ENCODE measurements at places on chromosomes 5 and 9.

DNA sequence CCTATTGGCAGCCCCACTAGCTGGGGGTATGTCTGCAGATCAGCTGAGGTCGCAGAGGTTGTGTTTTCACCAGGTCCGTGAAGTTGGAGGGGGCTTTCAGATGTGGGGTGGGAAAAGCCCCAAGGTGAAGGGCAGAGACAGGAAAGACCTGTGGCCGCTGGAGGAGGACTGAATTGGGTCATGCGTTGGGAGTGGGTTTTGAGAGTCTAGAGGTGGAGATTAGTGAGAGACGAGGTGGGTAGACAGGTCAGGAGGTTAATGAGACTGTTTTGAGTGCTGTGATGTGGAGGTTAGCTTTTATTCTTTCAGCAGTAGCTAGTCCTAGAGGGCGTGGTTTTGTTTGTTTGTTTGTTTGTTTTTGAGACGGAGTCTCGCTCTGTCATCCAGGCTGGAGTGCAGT is 10.3 kb downstream of the SNX30 start:
- no peak for DNase-seq

- no peak for DNase-seq
These were observed 16.7 kb upstream of the NEURL1B start for GRCh38 chr5:172624083-172624995.

- no peak for DNase-seq
These were observed 58.6 kb downstream of the BARX1 start for GRCh38 chr9:93896496-93897033.

DNA sequence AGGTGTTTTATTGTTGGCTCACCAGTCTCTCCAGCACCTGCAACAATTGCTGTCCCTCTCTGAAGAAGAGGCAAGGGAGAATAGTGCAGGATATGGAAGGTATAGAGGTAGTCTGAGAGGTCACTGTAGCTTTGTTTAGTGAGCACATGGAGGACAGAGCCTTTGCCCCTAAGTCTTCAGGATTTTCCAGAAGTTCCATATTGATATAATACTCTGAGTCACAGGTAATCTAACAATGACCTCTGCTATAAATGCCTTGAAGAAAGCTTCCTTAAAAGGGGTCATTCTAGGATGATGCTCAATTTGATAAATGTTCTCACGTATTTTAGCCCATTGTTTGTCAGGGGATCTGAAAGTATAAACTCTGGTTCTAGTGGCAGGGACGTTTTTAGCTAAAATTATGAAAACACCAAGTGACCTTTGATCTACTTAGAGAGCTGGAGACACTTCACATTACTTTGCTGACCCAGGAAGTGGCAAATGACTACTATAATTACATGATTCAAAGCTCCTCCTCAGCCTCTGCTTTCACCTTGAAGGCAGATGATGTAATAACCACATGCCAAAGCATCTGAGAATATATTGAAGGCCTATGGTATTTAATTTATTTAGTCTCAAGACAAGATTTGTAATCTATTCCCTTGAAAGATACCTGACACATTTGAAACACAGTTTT is 366.9 kb upstream of the NUDT12 start:
- DNase-seq: no peak

DNA sequence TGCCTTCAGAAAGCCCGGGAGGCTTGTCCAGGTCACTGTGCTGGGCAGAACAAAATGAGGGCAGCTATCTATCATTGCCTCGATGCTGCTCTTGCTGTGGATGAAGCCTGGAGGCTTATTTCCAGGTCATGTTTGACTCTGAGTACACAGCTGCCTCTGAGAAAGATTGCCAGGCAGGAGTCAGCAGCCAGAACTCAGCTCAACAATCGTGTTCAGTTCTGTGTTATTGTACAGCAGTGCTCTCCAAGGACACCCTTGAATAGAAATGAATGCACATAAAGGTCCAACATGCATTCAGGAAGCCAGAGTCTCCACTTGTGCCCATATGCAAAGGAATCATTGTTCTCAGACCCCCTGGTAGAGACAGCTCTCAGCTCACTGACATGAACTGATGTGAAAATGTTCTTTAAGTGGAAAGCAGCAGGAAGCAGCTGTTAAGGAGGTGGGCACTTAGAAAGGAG is 61.7 kb upstream of the ZFR start:
- DNase-seq: no peak

- no peak for DNase-seq
These were observed 29.3 kb downstream of the CSF1R start for GRCh38 chr5:150057052-150057451.

GRCh38 chr9:127209948-127210640 is 54.5 kb upstream of the GARNL3 start:
- no peak for DNase-seq

GRCh38 chr5:92444888-92445287 is 1061.8 kb upstream of the ARRDC3 start:
- no peak for DNase-seq

- DNase-seq: no peak
These were observed 68.3 kb downstream of the KCNIP1 start for GRCh38 chr5:170571875-170572852.

- no peak for DNase-seq
These were observed 14.5 kb upstream of the LPCAT1 start for GRCh38 chr5:1538276-1538675.

- no peak for DNase-seq
These were observed 150.3 kb upstream of the PCA3 start for GRCh38 chr9:76613974-76614373.

DNA sequence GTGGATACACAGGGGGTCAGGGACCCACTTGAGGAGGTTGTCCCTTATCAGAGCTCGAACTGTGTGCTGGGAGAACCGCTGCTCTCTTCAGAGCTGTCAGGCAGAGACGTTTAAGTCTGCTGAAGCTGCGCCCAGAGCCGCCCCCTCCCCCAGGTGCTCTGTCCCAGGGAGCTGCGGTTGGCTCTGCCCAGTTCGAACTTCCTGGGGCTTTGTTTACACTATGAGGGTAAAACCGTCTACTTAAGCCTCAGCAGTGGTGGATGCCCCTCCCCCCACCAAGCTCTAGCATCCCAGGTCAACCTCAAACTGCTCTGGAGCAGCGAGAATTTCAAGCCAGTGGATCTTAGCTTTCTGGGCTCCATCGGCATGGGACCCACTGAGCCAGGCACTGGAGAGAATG is 15.9 kb downstream of the SRD5A1 start:
- no peak for DNase-seq

- no peak for DNase-seq
These were observed 40.0 kb upstream of the CDK5RAP2 start for GRCh38 chr9:120619751-120620655.

DNA sequence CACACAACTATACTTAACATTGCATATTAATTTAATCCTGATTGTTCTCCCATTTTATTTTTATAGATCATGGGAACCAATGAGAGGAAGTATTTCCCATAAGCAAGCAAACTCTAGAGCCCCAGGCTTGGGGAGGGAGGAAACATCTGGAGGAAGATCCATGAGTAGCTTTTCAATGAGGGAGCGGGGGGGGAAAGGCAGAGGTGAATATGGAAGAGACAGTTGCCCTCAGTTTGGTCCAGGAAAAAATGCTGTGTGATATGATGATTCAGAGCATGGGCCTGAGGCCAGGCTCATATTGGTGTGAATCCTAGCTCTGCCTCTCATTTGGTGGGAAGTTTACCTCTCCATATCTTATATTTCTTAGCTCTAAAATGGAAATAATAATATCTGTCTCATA is 42.2 kb upstream of the ALDOB start:
- DNase-seq: no peak

- DNase-seq: no peak
These were observed 581.8 kb upstream of the WWC1 start for GRCh38 chr5:167709625-167710024.

DNA sequence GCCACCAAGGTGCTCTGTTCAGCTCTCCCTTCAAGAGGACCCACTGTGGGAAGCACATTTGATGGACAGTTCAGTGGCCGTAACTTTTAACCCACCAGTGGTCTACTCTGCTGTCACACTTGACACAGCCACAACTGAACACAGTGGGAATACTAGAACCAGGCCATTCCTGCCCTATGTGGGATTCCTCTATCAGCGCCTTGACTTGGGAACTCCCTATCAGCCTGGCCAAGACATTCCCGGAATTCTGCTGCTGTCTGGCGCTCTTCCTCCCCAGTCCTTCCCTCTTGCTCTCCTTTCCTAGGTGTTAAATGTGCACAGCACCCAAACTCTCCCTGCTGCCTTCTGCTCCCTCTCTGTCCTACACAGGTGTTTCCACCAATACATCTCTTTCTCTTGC is 23.1 kb upstream of the SH3PXD2B start:
- no peak for DNase-seq

- DNase-seq: no peak
These were observed 20.6 kb downstream of the ZSWIM6 start for GRCh38 chr5:61352612-61353156.

DNA sequence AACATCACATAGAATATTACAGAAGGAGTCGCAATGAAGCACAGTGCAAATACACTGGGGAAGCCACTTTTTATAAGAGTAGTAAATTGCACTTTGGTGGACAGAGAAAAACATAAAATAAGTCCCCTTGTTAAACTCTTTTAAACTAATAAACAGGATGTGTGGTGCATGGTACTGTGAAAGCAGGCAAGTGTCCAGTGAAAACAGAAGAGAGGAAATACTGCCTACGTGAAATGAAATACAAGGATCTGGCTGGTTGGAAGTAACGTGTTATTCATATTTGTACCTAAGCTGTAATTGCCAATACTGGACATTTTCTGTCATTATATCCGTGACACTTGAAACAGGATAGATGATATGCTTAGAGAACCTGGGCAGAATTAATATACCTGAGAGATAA is 191.9 kb upstream of the SLC27A6 start:
- DNase-seq: no peak

GRCh38 chr5:10268100-10268499 is 18.0 kb downstream of the CCT5 start:
- no peak for DNase-seq

- DNase-seq: peak; percentile 7
These were observed at the start of gene PBX3 for GRCh38 chr9:125747053-125747764. Gene PBX3, plus strand, starts transcription at chr9:125747373.

DNA sequence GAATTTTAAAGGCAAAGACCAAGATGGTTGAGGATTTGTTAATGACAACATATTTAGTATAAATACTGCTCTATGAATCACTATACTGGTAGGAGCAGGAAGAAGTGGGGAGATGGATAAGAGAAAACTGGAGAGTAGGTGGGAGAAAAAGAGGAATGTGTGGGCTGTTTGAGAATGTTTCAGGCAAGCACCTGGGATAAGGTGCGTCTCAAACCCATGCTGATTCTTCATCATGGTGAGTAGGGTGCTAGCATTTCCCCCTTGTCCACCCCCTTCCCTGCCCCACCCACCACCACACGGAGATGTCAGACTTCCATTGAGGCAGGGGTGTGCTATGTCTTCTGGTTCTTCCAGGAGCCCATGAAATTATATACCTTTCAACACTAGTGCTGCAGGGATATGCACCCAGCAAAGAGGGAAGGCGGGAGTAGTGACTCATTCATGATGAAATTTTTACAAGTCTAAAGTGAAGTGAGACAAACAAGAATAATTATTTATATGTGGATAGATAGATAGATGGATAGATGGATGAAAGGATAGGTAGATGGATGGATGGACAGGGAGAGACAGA is 54.3 kb downstream of the MTX3 start:
- no peak for DNase-seq

DNA sequence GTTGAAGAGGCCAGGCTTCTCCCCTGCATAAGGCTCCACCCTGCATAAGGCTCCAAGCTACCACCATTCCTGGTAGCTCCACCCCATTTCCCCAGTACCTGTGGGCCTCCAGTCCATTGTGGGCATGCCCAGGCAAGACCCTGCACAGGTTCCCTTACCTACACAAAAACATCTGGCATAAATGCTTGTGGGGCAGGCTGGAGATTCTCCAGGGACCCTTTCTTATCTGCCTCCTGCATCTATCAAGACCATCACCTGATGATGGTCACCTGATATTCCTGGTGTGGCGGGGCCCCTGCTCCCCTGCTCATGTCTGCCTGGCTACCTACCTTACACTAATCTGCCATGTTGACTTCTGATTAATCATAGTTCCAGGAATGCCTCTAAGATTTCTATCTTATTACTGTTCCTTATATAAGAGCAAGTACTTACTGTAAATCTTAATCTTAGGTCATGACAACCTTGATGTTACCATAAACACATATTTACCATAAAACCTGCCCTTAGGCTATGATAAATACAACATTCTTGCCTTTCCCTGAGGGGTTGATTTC is 41.0 kb downstream of the FGD3 start:
- no peak for DNase-seq

- DNase-seq: no peak
These were observed 8.3 kb upstream of the PTBP3 start for GRCh38 chr9:112341730-112342129.

Data from activated naive CD4-positive, alpha-beta T cell (primary cell).